ENCODE measurements at places on chromosomes 6 and 20.
A peak's percentile ranks its signal among the peaks of the same experiment; 100 is the strongest.

GRCh38 chr20:59598625-59599310 is 5.6 kb upstream of the PHACTR3 start:
- DNase-seq, result no peak

GRCh38 chr20:57893366-57893999 is 183.7 kb upstream of the PMEPA1 start:
- no peak for DNase-seq

DNA sequence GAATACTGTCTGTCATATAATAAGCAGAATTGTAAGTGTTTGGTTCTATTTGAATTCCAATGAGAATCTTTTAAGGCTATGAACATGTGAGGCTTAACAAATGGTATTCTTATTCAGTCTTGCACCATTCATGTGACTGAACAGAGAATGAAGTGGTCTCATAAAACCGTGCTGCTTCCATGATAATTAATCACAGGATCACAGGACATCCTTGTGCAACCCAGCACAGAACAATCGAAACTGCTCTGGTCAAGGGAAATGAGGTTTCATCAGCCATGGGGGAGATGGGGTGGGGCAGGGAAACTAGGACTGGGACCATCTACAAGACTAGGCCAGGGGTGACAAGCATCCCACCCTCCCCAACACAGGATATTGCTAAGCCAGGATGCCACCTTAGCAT is 6.0 kb downstream of the PPIL6 start:
- DNase-seq, result no peak

DNA sequence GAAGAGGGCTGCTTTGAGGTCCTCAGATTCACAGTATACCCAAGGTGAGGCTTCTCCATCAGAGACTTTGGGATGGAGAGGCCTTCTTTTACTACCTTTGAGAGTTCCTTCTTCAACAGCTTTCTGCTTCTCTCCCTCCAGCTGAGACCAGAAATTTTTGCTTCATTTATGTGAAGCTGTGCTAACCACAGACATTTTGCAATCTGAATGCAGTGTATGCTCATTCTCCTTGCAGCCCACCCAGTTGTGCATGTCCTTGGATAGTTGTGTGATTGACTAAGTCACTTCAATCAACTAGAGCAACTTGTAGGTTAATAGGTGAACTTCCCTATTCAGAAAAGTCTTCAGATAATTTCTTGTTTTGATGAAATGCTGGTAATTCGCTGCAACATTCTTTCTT is 20.1 kb downstream of the DCBLD1 start:
- no peak for DNase-seq

GRCh38 chr6:117226778-117227177 is 38.6 kb upstream of the VGLL2 start:
- no peak for DNase-seq

- no peak for DNase-seq
These were observed 66.2 kb downstream of the SLC22A23 start for GRCh38 chr6:3390698-3391097.

- DNase-seq, result no peak
These were observed 87.1 kb downstream of the PSMG4 start for GRCh38 chr6:3345836-3346235.

- peak; percentile 48 for DNase-seq
These were observed 26.0 kb downstream of the GPX6 start for GRCh38 chr6:28489366-28490204.

- no peak for DNase-seq
These were observed 501.1 kb downstream of the MEI4 start for GRCh38 chr6:78153976-78154375.

- no peak for DNase-seq
These were observed 27.6 kb upstream of the RPN2 start for GRCh38 chr20:37151529-37151928.

DNA sequence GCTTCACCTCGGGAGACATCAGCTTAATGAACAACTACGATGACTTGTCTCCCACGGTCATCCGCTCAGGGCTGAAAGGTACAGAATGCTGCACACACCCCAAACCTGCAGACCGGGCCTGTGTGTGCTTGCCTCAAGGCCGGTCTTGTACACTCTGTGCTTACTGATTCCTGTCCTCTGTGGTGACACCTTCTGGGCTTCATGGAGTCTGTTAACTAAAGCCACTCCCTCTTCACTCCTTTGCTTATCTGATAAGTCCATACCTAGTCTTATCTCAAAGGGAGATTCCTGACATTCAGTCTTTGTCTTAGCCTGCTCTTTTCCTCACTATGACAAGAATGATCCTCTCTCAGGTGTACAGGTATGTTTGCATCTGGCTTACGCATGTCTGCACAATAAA is 107.7 kb upstream of the TMEM181 start:
- no peak for DNase-seq

DNA sequence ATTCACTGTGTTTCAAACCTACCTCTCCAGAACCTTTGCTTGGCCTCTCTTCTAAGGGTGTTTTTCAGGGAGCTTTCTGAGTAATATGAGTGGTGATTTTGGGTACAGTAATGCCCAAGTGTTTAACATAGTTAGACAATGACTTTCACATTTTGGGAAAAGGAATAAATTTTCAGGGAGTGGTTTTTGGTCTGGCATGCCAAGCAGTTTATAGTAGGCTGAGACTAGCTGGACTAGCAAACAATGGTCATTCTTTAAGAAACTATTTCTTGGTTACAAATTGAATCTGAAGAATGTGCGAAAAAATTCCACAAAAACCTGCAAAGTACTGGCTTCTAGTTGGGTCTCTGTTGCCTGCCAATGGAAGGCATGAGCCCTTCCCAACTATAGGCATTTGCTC is 15.4 kb downstream of the FNDC1 start:
- no peak for DNase-seq

GRCh38 chr6:116672306-116672705 is 3.7 kb upstream of the ZUP1 start:
- no peak for DNase-seq

DNA sequence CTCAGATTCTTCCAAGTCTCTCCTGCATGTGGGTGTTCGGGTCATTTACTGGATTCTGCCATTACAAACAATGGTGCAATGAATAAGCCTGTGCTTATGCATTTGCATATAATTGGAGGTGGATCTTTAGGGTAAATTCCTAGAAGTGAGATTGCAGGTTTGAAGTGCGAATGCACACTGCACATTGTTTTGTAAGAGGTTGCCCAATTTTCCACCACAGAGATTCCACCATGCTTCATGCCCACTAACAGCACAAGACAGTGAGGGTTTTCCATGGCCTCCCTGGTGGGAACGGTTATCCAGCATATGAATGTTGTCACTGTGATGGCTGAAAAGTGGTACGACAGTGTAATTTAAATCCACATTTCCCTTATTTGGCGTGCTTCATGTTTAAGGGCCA is 178.8 kb upstream of the PMEPA1 start:
- no peak for DNase-seq

DNA sequence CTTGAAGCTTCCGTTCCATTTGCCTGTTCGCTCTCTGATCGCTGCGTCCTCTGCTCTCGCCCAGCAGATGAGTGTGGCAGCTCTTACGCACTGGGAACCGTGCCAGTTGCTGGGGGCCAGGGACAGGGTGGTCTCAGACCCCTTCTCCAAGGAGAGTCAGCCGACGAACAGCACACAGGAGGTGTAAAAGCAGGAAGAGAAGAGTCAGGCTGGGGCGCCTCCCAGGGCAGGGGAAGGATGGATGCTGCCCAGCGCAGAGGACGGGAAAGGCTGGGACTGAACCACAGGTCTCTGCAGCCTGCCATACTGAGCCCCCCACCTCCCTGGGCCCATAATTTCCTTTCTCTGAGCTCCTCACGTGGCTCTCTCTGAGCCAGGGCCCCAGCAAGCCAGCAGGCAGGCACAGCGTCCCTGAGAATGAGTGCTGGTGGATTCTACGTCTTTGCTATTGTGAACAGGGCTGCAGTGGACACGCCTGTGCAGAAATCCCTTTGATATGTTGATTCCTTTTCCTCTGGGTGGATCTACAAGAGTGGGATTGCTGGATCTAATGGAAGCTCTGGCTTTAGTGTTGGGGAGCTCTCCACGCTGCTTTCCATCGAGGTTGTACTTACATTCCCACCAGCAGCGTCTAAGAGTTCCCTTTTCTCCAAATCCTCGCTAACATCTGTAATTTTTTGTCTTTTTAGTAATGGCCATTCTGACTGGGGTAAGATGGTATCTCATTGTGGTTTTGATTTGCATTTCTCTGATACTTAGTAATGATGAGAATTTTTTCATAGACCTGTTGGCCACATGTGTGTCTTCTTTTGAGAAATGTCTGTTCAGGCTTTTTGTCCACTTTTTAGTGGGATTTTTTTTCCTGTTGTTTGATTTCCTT is 104.1 kb downstream of the PSMB1 start:
- DNase-seq, result no peak

- DNase-seq, result no peak
These were observed 318.7 kb downstream of the THBS2 start for GRCh38 chr6:168934660-168935627.

- no peak for DNase-seq
These were observed 206.0 kb downstream of the SIM1 start for GRCh38 chr6:100258752-100259151.

DNA sequence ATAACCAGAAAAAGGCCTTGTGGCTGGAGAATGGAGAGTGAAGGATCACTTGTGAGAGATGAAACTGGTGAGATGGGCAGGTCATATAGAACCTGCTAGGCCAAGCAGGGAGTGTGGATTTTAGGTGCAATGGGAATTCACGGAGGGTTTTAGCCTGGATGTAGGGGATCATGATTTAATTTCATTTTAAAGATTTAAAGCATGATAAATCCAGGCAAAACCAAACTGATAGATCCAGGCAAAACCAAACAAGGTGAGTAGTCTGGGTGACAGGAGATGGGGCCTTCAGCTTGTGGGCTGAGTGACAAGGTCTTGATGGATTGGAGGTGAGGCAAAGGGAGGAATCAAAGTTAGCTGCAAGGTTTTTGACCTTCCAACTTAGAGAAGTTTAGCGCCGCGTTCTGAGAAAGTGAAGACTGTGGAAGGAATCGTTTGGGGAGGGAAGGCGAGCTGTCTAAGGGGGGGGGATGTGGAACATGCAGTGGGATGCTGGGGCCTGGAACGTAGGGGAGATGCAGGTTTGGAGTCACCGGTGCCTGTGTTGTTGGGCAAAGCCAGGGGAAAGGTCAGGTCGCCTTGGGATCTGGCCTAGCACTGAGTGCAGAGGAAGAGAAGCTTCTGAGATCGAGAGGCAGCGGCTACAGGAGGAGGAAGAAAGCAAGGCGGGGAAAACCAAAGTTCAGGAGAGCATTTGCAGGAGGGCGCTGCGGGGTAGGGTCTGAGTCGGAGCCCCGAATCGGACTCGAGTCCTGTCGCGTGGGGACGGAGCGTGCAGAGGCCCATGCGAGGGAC is 1.3 kb upstream of the PLCG1 start:
- no peak for DNase-seq

GRCh38 chr6:90687775-90688380 is 101.0 kb upstream of the MAP3K7 start:
- DNase-seq, result no peak

GRCh38 chr20:54356801-54357200 is 118.6 kb upstream of the DOK5 start:
- no peak for DNase-seq

DNA sequence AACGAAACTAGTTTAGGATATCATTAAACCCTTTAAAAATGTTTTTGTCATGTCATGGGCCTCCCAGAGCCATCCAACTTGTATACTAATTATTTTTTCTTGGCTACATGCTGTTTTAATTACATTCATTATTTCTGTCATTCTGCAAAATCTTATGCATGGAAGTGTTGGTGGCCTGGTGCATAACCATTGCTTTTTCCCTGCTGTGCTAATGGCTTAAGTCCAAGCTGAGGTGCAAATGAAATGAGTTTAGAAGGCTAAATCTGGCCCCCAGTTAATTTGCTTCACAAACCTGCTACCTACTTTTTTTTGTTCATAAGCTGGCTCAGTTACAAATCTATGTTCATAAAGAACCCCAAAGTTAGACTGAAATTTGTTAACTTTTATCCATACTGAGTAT is 1249.9 kb downstream of the EPHA7 start:
- no peak for DNase-seq

- no peak for DNase-seq
These were observed 723 bp downstream of the MANEA start for GRCh38 chr6:95578106-95578410.

GRCh38 chr6:62283796-62284411 is 2.1 kb downstream of the KHDRBS2 start:
- DNase-seq, result peak; percentile 30

DNA sequence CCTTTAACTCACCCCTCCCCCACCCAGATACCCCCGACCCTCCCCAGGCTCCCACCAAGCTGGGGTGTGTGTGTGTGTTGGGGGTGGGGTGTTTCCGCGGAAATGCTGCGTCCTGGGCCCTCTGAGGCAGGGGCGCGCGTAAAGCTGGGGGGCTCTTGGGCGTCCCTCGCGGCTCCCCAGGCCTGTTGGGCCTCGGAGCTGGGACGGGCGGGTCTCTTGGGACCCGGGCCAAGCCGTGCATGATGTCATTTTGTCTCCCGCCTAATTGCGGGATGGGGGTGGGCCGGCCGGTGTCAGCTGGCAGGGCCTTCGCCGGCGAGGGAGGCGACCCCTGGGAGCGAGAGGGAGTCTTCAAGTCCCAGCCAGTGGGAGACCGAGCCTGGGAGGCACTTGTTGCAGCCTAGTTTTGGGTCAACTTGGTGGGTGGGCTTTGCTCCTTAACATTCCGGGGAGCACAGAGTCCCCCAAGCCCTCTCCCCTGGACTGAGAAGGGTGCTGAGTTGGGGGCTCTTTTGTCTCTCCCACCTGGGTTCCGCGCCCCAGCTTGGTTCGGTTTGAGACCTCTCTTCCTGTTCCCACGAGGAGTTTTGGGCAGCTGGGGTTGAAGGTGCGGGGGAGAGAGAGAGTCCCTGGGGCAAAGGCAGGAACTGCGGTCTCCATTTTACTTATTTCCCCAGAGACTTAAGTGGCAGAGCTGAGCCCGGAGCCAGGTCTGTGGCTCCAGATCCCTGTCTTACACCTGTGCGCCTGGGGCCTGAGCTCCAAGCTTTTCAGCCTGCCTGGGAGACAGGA is 623 bp downstream of the MYBL2 start:
- no peak for DNase-seq

GRCh38 chr6:144696610-144697368 is 411.7 kb downstream of the UTRN start:
- DNase-seq, result no peak

GRCh38 chr20:2575682-2576081 is 39.3 kb downstream of the TMC2 start:
- DNase-seq, result no peak

GRCh38 chr6:12572896-12573827 is 143.4 kb upstream of the PHACTR1 start:
- no peak for DNase-seq

DNA sequence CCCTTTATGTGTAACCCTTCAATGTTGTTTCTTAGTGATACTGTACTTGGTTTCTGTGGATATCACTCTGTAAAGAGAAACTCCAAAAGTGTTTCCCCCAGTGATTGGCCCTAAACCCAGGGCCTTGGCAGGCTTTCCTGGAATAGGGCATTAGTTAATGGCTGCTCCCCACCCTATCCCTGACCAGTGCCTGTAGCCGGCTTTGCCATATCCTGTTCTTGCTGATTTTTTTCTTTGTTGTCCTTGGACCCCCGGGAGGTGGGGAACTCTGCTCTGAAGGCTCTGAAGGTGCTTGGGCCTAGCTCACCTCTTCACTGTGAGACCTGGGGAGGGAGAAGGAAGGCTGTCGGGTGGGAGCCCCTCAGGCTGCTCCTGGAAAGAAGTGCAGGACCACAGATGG is 120.1 kb downstream of the TCP11 start:
- DNase-seq, result no peak

GRCh38 chr6:14095437-14095836 is 22.1 kb upstream of the CD83 start:
- DNase-seq, result no peak

- DNase-seq, result no peak
These were observed 5.6 kb upstream of the NCOA3 start for GRCh38 chr20:47496118-47496517.

- no peak for DNase-seq
These were observed 21.1 kb upstream of the ROS1 start for GRCh38 chr6:117446861-117447260.

Measured in SK-N-MC (cell line).